ENCODE measurements at places on chromosomes 3 and 15.

DNA sequence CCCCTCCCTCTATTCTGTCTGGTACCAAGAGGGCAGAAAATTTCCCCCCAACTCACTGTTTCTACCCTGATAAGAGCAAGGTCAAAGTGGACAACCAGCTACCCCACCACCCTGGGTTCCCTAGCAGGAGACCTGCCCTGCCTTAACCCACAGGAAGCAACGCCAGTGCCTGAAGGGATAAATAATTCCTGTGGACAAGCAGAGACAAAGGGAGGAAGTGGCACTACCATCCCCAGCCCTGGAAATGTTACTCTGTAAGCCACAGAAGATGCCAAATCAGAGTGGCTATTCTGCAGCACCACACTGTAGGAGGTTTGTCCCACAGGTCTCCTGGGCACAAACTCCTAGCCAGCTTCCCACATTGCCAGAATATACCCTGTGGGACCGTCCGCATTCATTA, 80.1 kb downstream of the DNAH12 start:
- no peak for DNase-seq

GRCh38 chr15:66966256-66966655, 99.1 kb upstream of the SMAD3 start:
- no peak for DNase-seq

DNA sequence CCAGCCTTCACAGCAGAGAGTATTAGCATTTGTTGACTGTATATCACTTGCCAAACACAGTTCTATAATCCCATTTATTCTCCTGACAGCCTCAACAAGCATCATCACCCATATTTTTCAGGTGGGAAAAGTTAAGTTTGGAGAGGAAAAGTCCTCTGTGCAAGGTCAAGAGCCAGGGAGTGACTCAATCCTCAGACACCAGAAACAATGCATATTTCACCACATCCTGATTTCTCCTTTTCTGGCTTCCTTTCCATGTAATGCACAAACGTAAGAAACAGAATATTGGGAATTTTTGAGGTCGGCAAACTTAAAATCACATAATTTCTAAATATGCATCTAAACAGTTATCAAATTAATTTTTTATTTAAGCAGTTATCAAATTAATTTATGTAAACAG, 116.0 kb upstream of the GADL1 start:
- no peak for DNase-seq

DNA sequence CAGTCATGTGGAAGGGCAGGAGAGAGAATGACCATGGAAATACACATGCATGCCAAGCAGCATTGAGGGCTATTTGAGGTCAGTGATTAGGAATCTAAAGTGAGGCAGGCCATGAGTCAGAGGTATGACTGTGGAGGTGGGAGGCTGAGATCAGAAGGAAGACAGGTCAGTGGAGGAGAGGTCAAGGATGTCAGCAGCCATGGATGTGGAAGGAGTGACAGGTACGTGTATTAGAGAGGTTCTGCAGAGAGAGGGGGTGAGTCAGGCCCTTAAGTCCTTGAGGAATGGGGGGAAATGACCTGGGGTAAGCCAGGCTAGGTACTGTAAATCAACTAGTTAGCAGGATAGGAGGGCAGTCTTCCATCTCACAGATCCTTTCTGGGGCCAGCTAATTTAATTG, 166.6 kb downstream of the ANO10 start:
- no peak for DNase-seq

GRCh38 chr3:12437861-12438260, 46.4 kb upstream of the TSEN2 start:
- DNase-seq = no peak

DNA sequence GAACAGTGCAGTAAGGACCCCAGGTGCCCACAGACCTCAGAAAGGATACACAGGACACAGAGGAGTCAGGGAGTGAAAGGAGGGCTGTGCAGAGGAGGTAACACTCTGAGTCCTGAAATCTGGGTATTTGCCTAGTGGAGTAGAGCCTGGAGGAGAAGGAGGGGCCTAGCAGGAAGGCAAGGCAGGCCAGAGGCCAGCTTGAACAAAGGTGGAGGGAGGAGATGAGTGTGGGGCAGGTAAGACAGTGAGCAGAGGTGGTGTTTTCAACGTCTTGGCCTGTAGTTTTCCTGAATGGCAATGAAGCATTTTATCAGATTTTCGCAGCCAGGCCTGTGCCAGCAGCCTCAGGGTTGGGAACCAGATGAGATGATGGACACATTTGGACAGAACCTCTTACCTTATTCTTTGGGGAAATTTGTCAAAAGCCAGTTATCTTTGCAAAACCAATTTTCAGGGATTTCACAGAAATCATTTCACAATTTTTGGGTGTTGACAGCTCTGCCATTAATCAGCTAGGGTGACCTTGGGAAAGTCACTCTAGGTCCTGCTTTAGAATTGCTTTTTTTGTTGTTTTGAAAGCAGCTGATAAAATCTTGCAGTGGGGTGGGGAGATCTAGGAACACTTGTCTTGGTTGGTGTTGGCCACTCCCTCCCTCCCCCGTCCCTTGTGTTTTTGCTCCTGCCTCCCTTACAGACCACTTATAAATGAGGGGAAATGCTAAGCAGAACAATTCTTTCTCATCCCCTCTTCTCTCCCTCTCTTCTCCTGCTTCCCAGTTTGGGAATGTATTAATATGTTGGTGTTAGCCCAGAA, 38.4 kb downstream of the SPSB4 start:
- no peak for DNase-seq

GRCh38 chr15:38207621-38208020, 45.0 kb upstream of the SPRED1 start:
- DNase-seq = no peak

DNA sequence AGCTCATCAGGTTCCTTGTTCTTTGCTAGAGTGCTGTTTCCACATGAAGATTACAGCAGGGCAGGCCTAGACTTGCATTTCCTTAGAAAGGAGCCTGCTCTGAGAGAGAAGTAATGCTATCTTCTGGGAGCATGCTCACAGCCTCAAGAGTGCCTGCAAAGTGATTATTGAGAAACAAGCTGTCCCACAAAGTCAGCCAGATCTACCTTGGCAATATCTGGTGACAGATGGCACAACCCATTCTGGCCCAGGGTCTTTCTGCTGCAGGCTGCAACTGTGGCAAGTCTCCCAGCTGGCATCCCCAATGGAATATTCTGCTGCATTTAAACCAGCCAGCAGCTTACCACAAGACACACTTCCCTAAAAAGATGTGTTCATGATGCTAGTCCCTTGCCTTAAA, 29.3 kb downstream of the MTMR10 start:
- no peak for DNase-seq

- no peak for DNase-seq
Observed at GRCh38 chr3:156705761-156706616, 31.6 kb downstream of the TIPARP start.

DNA sequence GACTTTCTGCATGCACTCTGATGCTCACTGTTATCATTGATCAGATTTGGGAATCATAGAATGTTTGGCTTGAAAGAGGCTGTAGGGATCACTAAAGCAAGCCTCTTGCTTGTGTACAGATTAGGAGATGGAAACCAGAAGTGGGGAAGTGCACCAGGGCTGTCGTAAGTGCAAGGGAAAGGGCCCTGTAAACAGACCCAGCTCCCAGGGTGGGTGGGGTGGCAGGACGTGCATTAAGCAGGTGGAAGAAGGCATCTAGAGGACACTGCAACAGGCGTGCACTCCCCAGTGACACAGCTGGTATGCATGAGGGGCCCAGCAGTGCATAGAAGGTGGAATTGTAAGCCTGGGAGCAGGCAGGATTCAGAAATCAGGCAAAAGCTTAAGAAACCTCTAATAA, 58.0 kb upstream of the SLC7A14 start:
- no peak for DNase-seq

GRCh38 chr15:70859322-70859908, 5.5 kb upstream of the LARP6 start:
- DNase-seq = no peak

DNA sequence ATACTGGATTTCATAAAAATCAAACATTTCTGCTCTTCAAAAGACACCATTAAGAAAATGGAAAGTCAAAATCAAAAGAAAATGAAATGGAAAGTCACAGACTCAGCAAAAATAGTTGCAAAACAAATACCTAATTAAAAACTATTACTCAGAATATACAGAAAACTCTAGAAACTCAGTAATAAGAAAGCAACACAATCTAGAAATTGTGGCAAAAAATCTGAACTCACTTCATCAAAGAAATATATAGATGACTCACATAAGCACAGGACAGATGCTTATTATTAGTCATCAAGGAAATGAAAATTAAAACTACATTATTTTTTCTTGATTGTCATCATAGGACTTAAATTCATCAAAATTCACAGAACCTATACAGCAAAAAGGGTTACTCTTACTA, 430.0 kb downstream of the SHQ1 start:
- DNase-seq = no peak

- no peak for DNase-seq
Observed at GRCh38 chr3:58698246-58698645, 31.7 kb upstream of the FAM3D start.

DNA sequence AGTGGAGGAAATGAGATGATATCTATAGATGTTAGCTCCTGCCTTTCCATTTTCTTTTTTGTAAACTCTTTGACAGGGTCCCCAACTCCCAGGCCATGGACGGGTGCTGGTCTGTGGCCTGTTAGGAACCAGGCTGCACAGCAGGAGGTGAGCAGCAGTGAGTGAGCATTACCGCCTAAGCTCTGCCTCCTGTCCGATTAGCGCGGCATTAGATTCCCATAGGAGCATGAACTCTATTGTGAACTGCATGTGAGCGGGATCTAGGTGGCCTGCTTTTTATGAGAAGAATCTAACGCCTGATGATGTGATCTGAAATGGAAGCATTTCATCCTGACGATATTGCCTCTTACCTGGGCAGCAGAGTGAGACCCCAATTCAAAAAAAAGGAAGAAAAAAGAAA, 56.8 kb upstream of the CHD2 start:
- DNase-seq = no peak

DNA sequence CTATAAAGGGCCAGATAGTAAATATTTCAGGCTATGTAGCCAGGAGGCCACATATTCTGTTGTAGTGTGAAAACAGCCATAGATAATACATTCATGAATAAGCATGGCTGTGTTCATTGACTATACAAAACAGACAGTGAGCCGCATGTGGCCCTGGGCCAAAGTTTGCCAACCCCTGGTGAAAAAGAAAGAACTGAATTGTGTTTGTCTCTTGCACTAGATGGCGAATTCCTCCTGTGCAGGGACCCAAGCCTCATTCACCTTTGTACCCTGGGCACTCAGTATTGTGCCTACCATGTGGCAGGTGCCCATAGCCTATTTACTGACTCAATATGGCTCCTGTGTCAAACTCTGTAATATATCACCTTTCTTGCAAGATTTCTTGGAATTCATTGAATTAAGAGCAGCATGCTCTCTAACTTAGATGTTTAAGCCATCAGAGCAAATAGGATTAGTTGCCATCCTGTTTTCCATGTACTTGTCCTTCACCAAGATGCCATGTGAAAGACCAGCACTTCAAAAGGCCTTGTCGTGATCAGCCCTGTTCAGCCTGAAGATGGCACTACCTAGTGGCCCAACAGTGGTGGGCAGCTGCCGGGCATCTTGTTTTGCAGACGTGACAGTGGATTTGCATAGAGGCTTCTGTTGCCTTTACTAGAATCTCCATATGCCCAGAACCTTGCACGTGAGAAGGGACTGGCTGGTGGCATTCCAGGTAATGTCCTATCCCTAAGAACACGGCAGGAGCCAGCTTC, 50.9 kb upstream of the CMTM7 start:
- no peak for DNase-seq

- DNase-seq = no peak
Observed at GRCh38 chr3:18900994-18901393, 247.3 kb upstream of the KCNH8 start.

DNA sequence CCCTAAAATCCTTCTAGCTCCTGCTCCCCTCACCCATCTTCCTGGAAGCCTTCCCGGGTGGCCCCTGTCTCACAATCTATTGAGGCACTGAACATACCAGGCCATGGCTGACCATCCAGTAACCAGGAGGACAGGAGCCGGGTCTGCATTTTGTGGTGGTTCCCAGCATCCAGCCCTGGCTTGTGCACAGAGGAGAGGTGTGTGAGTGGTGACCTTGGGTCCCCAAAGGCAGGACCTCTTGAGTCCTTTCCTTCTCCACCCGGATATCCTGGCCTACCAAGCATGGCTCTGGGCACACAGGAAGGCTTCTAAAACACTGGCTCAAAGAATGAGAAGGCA, 7.8 kb downstream of the CSK start:
- DNase-seq = no peak

DNA sequence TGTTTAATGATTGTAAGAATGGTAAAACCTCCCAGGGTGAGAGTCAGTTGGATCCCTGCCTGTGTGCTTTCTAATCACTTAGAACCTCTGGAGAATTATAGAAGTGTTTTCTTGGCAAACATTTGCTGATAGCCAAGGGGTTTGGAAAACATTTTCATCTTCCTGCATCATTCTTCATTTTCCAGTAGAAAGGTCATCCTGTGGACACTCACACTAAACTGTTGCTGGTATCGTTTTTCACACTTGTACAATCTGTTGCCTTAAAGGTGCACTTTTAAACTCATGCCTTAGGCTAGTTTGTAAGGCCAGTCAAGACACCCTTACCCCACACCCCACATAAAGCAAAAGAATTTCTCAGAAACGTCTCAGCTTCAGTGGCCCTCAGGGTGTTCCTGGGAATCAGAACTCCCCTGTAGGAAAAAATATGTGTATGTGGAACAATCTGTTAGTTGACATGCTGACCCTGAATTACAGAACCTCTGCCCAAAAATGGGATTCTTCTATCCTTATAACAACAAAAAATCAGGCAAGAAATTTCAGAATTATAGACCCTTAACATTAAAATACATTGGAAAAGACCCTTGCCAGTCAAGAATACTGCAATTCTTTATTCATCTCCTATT, 5.8 kb upstream of the PLD1 start:
- no peak for DNase-seq

GRCh38 chr3:149547413-149547812, 72.9 kb downstream of the TM4SF4 start:
- DNase-seq = peak; percentile 92

DNA sequence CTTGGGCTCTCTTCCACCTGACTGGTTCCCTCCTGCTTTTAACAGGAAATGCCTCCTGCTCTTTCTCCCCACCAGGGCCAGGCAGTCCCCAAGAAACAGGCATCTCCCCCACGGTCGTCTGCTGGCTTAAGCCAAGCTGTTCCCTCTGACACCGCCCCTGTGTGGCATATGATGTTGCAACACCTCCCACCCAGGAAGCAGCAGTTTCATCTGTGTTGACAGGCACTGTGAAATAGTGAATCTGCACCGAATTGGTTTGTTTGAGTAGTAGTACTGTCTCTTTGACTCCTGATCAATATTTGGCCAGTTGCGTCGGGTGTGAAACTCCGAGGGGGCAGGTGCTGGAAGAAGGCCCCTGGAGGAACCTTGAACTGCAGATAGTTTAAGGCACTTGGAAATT, 188.8 kb downstream of the FEZF2 start:
- no peak for DNase-seq

- DNase-seq = no peak
Observed at GRCh38 chr15:41727143-41727542, 47.1 kb upstream of the MAPKBP1 start.

- DNase-seq = no peak
Observed at GRCh38 chr15:66651913-66652642, 50.0 kb upstream of the SMAD6 start.

GRCh38 chr15:91152896-91153581, 53.0 kb downstream of the SV2B start:
- DNase-seq = no peak

GRCh38 chr3:37787153-37787867, 74.4 kb upstream of the CTDSPL start:
- no peak for DNase-seq
